ENCODE measurements at places on chromosomes 3 and 15.

DNA sequence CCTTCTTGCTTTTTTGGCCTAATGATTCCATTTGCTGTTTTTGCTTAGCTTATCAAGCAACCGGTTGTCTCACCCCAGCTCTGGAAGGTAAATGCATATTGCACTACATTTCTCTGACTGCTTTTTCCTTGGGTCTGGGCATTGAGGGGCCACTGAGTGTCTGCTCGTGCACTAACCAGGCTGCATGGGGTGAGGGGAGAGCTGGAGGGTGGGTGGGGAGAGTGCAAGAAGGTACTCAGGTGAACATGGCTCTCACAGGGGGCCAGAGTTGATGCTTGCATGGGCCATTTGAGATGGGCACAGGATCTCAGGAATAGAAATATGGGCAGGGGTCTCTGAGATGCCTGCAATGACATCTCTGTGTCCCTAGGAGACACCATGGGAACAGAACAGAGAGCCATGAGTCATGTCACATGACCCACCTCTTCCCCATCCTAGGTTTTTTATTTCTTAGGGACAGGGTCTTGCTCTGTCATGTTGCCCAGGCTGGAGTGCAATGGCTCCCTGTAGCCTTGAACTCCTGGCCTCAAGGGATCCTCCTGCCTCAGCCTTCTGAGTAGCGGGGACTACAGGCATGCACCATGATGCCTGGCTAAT, 6.2 kb downstream of the ALPK3 start:
- no peak for DNase-seq

- DNase-seq, result no peak
These were observed 43.2 kb downstream of the TMEM45A start for GRCh38 chr3:100535610-100535943.

- no peak for DNase-seq
These were observed 21.9 kb downstream of the TSC22D2 start for GRCh38 chr3:150429767-150430671.

GRCh38 chr3:8301977-8302735, 199.5 kb upstream of the LMCD1 start:
- peak; percentile 26 for DNase-seq

DNA sequence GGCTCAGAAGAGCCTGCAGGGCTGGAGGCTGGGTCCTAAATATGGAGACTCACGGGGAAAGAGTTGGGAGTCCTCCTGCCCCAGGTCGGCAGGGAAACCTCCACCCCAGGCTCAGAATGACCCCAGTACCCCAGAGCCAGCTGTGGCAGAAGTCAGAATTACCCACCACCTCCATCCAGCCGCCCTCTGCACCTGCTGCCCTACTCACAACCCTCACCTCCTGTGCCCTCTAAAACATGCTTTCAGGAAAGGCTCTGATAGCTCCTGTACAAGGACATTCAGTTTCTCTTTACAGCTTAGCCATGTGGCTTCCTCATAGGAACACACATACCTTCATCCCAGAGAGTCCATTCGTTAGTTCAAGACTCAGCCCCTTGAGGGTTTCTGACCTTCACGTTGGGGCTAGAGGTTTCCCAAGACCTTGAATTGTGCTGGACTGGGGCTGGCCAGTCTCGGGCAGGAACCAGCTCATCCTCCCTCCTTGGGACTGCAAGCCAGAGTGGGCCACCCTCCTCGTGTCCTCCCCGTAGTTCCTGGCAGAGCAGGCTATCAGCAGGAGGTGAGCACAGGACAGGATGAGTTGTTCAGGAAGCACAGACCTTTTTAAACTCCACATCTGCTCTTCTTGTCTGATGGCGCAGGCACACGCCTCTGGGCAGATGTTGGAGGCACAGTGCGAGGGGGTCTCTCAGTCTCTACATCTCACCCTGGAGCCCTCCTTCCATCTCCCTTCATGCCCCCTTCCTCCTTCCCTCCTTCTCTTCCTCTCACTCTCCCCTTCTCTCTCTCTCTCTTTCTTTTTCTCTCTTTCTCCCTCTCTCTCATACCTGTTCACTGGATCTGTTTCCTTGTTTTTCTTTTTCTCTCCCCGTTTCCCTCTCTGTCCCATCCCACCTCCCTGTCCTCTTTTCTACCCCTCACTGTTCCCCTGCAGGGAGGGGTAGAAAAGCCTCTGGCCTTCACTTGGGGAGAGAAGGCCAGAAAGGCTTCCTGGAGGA, 55.9 kb upstream of the NR2C2 start:
- no peak for DNase-seq

DNA sequence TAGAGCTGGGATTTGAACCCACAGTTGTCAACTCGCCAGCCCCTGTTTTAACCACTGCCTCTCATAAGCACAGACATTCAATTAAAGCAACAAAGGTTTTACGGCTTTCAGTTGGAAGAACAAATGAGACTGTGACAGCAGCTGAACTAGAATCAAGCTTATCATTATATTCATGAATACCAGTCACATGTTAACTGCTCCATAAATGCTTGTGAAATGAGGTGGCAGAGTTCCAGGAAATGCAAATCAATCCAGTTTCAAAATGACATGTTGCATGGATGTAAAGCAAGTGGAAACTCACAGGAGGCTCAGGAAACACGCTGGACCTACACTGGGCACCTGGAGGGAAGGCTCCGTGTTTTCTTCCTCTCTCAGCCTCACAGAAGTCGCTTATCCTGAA, 3.9 kb downstream of the GP5 start:
- DNase-seq, result peak; percentile 62

- no peak for DNase-seq
These were observed 14.8 kb downstream of the NT5DC2 start for GRCh38 chr3:52518723-52519444.

Data from activated CD4-positive, alpha-beta T cell treated with anti-CD3 and anti-CD28 coated beads, Interleukin-10, Interleukin-2, amounts not matched to agents 100 ng/mL and 50 ng/mL, durations not matched to agents 16 hours and 8 hours (primary cell).